ENCODE measurements at places on chromosomes 7 and 10.

DNA sequence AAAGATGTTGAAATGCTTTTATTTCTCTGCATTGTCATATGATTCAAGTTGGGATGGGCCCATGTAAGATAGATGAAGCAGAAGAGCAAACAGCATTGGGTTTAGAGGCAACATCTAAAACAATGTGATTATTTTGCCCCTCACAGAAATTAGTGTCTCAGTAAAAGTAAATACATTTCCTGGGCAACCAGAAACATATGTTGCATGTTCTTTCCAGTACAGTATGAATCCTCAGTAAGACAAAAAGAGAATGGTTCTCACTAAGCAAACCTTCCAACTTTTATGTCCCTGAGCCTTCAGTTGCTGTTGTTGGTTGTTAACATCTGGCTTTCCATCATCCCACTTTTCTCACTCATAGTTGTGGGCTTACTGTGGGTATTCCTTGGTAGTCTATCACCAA is 222.5 kb upstream of the PRPS1L1 start:
- no peak for DNase-seq

DNA sequence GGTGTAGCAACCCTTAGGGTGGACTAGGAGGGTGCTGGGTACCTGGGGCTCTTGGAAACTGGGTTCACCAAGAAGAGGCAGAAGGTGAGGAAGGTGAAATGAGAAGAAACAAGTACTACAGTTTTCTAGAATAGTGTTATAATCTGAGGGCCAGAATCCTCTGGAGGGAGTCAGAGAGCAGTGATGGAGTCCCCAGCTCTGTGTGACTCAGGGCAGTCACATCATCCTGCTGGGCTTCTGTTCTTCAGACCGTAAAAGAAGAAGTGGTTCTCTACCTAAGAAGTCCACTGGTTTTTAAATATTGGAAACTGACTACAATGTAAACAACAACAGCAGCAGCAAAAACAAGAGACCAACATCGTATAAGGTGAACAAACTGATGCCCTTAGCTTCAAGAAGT is 197.3 kb downstream of the PRPF18 start:
- DNase-seq: no peak

- DNase-seq: no peak
Observed at GRCh38 chr7:151373599-151373998, 32.0 kb downstream of the NUB1 start.

DNA sequence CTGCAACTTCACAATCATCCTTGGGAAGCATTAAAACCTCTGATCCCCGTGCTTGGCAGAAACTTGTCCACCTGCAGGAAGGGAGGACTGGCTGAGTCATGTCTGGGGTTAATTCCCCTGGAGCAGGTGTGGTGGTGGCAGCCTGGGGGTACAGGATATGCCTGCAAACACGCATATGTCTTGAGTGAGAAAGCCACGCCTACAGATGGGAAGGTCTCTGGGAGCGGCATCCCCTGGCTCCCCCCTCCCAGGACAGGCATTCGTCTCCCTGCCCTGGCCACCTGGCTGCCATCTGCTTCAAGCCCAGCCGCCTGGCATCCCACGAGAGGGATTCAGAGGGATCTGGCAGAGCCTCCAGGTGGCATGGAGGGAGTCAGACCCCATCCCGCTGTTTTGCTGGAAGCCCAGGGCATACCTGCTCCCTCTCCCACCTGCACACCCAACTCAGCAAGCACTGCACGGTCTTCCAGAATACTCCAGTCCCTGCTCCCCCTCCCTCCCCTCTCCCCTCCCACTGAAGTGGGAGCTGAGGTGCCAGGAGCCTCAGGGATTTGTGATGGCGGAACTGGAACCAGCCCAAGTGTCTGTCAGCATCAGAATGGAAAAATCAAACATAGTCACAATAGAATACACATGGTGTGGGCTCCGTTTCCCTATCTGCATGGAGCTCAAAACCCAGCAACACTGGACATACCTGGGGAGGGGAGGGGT is 61.0 kb downstream of the CAMK2B start:
- no peak for DNase-seq

GRCh38 chr10:68153473-68154210 is 44.4 kb downstream of the MYPN start:
- peak; percentile 44 for DNase-seq
